LoVo (cell line): ENCODE measurements at places on chromosomes 5 and 9.

- DNase-seq, result no peak
Observed at GRCh38 chr9:137606005-137606621, 627 bp downstream of the ARRDC1 start.

DNA sequence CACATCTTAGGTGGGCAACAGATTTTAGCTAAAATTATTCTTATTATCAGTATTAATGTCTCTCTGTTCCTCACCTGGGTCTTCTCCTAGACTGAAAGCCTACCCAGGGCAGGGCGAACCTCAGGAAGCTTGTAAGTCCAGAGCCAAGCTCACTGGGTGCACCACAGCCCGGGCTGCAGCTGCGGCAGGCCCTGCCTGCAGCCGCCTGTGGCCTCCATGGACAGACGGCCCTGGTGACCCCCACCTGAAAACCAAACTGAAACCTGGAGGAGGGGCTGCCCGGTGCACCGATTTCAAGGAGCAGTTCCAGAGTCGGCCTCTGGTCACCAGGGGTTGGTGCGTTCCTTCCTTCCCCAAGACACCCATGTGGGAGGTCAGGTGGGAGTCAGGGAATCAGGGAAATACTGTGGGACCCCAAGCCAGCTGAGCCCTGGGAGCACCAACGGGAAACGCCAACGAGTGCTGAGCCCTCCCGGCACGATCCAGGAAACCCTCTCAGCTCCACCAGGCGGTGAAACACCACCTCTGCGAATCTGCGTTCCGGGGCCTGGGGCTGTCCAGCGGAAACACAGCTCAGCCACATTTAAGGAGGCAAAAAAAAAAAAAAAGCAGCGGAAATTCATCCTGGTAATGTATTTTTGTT lies 68.6 kb upstream of the PPP1R26 start:
- no peak for DNase-seq

- no peak for DNase-seq
Observed at GRCh38 chr5:76927961-76928360, 24.9 kb upstream of the CRHBP start.

DNA sequence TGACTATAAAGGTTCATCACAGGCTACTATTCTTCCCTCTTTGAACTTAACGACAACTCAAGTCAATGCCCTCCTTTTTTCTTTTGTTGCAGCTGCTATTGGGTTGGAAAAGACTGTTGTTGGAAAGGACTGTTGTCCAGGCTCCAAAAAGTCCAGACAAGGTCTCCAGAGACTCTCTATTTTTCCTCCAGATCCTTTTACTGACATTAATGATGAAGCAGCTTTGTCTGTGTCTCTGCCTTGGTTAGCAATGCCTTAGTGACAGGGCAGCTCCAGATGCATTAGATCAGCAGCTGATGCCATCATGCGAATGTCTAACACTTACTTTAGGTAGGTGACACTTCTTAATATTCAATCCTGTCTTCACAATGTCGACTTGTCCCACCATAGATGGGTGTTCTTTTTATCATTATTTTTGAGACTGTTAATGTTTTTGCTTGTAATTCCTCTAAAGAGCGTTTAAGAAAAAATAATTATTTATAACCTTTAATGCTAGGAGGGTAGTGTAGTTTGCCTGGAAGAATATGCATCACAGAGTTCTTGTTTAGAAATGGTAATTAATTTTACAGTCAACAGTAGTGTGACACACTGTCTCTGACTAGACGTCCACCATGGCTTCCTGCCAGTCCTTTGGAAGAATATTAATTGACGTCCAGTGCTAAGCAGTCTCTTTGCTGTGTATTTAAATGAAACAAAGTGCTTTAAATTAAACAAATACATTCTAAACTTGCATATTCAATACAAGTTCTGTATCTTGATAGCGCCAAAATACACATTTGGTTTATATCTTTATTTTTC lies 492.2 kb downstream of the NR2F1-AS1 start:
- DNase-seq, result no peak

- peak; percentile 95 for DNase-seq
Observed at GRCh38 chr9:133133681-133134387, 12.8 kb upstream of the RALGDS start.

DNA sequence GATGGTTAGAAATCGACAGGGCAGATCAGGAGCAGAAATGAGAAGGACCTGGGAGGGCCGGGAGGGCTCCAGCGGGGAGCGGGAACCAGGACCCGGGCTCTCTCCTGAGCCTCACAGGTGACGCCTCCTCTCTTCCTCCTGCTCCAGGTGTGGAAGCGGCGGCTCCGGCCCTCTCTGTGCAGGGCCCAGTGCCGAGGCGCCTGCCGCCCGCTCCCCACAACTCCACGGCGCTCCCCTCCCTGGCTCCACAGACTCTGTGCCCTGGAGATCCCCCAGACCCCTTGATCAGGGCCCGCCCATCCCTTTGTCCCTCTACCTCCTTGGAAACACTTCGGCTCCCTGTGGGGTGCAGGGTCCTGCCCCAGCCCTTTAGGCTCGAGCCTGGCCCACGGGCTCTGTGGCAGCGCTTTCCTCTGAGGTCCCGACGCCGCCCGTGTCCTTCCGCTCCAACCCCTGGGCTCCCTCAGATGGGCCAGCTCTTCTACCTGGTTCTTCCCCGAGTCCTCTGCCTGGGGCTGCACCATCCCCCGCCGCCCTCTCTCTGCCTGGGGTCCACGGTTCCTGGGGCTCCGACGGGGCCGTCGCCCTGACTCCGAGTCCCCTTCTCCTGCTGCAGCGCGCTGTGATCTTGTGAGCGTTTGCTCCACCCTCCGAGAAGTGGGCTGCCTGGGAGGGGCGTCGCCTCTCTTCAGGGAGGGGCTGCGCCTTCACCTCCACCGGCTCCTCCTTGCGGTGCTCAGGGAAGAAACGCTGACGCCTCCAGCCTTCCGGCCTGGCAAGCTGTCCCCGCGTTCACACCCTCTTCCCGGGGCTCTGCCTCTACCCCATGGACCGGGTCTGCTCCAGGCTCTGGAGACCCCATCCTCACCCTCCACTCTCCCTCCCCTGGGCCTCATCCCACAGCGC lies 22.4 kb upstream of the SLC6A3 start:
- no peak for DNase-seq

DNA sequence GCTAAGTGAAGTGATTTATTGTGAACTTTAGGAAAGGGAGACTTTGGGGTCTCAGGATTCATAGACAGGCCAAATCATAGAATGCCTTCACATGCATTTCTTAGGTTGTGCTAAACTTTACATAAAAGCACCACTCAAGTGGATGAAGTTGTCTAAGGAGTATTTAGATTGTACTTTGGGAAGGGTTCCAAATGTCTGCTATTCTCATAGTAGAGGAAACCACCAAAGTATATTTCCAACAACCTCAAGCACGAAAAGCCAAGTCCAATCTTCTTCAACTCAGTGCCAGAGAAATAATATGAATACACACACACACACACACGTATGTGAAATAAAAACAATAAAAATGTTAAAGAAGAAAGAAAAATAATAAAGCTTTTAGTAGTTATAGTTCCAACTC lies 41.8 kb downstream of the ENC1 start:
- DNase-seq, result no peak
